Epithelial cell of alveolus of lung (primary cell): ENCODE measurements at places on chromosomes 12 and 14. TPM values are rescaled to one million over a fixed set of nuclear protein-coding genes. Genes with fewer than 3 reads are reported as not detected.

The AKAP6 gene
- total RNA-seq, result 0.39 and 19.8 TPM in 2 replicates

The SAMD4A gene
- total RNA-seq, result 8.3 and 12.1 TPM in 2 replicates

The NDRG2 gene
- 2.7 and 12.0 TPM in 2 replicates for total RNA-seq

The NKX2-1 gene
- 0.48 and 0.52 TPM in 2 replicates for total RNA-seq

The TMBIM6 gene
- 327 and 420 TPM in 2 replicates for total RNA-seq

The WSCD2 gene
- not detected in 2 replicates for total RNA-seq

The SLC5A8 gene
- total RNA-seq, result not detected in 2 replicates

The ARHGEF25 gene
- total RNA-seq, result 13.8 and 22.4 TPM in 2 replicates

The OR4Q2 gene
- not detected in 2 replicates for total RNA-seq

The LBHD2 gene
- total RNA-seq, result not detected in 2 replicates

The AJUBA gene
- 17.0 and 22.6 TPM in 2 replicates for total RNA-seq

The SLC10A1 gene
- total RNA-seq, result not detected in 2 replicates

The CLEC9A gene
- total RNA-seq, result not detected in 2 replicates

The SLC25A47 gene
- 0.48 TPM in 1 of 2 replicates, not detected in the other for total RNA-seq

The NOVA1 gene
- total RNA-seq, result 1.7 and 6.1 TPM in 2 replicates

The IQSEC3 gene
- 0.08 TPM in 1 of 2 replicates, not detected in the other for total RNA-seq

The TTC9 gene
- 0.32 and 0.78 TPM in 2 replicates for total RNA-seq

The ADAMTS20 gene
- total RNA-seq, result 0.24 TPM in 1 of 2 replicates, not detected in the other

The TTC6 gene
- total RNA-seq, result 0.13 TPM in 1 of 2 replicates, not detected in the other

The RGS6 gene
- not detected in 2 replicates for total RNA-seq

The PLXNC1 gene
- 1.4 and 1.7 TPM in 2 replicates for total RNA-seq

The POTEM gene
- total RNA-seq, result not detected in 2 replicates

The CCDC175 gene
- total RNA-seq, result not detected in 2 replicates

The TRIP11 gene
- 17.1 and 18.1 TPM in 2 replicates for total RNA-seq

The UNG gene
- total RNA-seq, result 29.6 and 30.3 TPM in 2 replicates

The RAD51B gene
- 10.0 and 11.9 TPM in 2 replicates for total RNA-seq

The CTSG gene
- not detected in 2 replicates for total RNA-seq

The NGB gene
- not detected in 2 replicates for total RNA-seq

The IFI27 gene
- total RNA-seq, result 37.6 TPM in 1 of 2 replicates, not detected in the other

The TAMALIN gene
- 4.5 and 19.5 TPM in 2 replicates for total RNA-seq

The C1QL4 gene
- total RNA-seq, result 0.78 and 0.88 TPM in 2 replicates

The SLCO1B1 gene
- not detected in 2 replicates for total RNA-seq

The CPNE6 gene
- not detected in 2 replicates for total RNA-seq

The PIANP gene
- 0.52 and 5.9 TPM in 2 replicates for total RNA-seq

The CHMP4A gene
- 37.2 and 42.5 TPM in 2 replicates for total RNA-seq

The ELK3 gene
- total RNA-seq, result 39.2 and 49.3 TPM in 2 replicates

The EML5 gene
- under 0.01 TPM in 1 of 2 replicates, not detected in the other for total RNA-seq

The PPFIA2 gene
- total RNA-seq, result 2.2 TPM in 1 of 2 replicates, not detected in the other

The PLCZ1 gene
- total RNA-seq, result not detected in 2 replicates

The RTN1 gene
- total RNA-seq, result 0.08 and 2.6 TPM in 2 replicates

The ANO2 gene
- total RNA-seq, result under 0.01 TPM in 1 of 2 replicates, not detected in the other

The RBM23 gene
- 55.1 and 71.5 TPM in 2 replicates for total RNA-seq

The FGF6 gene
- total RNA-seq, result not detected in 2 replicates

The TWF1 gene
- 85.3 and 109 TPM in 2 replicates for total RNA-seq
